NCI-H2107 (cell line): ENCODE measurements at places on chromosomes 3 and 15.

DNA sequence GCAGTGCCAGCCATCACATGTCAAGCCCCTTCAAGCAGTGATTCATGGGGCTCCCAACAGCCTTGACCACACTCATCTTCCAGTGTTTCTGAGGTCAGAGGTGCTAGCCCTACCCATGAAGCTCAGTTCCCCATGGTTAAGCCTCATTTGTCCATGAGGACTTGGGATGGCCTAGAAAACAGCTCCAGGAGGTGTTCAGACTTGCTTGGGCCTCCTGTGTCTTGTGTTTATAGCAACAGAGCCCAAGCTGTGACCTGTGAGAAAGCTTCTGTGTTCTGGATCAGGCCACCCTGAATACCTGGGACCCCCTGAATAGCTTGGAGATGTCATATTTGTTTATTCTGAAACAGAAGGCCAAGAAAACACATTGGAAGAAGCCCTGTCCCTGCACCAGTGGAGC is 36.7 kb downstream of the LARP6 start:
- no peak for DNase-seq

DNA sequence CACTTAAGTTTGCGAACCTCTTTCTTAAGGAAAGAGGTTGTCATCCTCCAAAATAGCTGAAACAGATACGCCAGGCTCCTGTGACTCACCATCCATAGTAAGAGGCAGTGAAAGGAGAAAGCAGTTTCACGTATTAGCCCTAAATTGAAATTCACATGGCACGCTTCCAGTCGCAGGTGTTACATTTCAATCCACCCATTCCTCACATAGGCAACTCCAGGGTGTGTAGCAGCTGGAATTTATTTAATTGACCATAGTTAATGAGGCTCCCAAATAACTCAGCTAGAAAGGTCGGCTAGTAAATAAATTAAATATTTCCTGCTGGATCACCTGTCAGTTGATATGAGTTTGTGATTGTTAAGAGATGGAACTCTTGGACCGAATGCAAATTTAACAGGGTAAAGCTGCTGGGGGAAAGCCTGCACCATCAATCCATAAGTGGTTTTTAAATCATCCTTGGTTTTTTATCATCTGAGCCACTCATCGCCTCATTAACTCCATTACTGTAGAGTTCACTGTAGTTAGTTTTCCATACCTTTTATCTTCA is 19.6 kb downstream of the NSUN3 start:
- DNase-seq, result peak; percentile 56

DNA sequence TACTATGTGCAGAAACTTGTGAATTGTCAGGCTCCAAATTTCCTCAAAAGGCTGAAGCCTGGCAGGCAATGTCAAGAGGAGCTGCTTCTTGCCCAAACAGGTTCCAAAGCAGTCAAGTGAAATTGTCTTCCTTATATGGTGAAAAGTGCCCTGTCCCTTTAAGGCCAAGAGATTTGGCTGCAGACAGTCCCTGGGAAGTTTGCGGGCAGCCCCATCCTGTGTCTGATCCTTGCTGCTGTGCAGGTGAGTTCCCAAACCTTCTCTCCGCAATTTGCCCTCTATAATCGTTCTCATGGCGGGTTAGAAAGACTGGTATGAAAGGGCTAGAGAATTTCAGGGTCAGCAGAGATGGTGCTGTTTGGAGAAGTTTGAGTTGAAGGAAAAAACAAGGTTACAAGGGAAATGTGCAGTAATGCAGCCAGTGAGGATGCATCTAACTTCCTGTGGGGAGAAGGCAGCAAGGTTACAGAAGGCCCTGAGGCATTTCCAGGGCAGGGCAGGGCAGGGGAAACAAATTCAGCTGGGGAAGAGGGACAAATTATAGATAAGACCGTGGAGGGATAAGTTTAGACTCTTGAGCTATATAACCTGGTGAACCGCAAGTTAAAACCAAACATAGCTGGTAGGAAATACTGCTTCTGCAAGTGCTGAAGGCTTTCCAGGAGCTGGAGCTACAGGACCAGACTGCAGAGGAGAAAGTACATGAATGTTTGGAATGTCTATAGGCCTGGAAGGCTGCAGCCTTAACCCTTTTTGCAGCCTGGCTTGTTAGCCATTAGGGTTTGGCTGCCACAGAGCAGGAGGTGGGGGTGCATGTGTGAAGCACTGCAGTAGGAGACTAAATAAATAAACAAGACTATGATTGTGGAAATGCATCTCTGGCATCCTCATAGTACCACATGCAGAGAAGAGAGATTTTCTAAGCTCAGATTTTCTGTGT is 256.2 kb upstream of the IL12A start:
- DNase-seq, result no peak

- DNase-seq, result no peak
Observed at GRCh38 chr3:71168880-71169411, 414.6 kb downstream of the FOXP1 start.

DNA sequence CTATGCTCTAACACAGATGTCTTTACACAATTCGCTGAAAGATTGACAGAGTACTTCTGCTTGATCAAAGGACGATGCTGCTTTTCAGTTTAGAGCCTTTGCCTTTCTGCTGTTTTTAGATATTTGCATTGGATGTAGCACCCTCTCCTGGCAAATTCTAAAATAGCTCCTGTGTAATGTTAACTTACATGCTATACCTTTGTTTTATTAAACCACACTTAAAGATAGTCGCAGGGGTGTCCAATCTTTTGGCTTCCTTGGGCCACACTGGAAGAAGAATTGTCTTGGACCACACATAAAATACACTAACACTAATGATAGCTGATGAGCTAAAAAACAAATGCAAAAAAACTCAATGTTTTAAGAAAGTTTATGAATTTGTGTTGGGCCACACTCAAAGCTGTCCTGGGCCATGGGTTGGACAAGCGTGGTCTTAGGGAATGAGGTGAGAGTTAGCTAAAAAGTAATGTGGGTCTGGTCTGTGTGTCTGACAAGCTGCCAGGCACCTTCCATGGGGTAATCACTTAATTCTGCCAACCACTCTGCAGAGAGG is 62.9 kb downstream of the ATG7 start:
- DNase-seq, result no peak

DNA sequence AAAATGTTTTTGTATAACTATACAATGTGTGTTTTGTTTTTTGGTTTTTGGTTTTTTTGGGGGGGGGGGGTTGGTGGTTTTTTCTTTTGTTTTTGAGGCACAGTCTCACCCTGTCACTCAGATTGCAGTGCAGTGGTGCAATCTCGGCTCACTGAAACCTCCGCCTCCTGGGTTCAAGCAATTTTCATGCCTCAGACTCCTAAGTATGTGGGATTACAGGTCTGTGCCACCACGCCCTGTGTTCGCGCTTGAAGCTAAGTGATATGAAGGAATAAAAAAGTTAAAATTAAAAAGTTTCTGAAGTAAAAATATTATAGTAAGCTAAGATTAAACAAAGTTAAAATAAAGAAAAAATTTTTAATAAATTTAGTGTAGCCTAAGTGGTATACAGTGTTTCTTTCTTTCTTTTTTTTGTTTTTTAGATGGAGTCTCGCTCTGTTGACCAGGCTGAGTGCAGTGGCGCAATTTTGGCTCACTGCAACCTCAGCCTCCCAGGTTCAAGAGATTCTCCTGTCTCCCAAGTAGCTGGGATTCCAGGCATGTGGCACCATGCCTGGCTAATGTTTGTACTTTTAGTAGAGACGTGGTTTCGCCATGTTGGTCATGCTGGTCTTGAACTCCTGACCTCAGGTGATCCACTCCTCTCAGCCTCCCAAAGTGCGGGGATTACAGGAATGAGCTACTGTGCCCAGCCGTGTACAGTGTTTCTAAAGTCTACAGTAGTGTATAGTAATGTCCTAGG is 53.9 kb upstream of the TEX55 start:
- no peak for DNase-seq

GRCh38 chr15:72793766-72794660 is 10.5 kb upstream of the ADPGK start:
- DNase-seq, result no peak

- DNase-seq, result no peak
Observed at GRCh38 chr3:7498715-7499114, 637.8 kb downstream of the GRM7 start.

- DNase-seq, result no peak
Observed at GRCh38 chr3:71733319-71733718, 8.1 kb upstream of the EIF4E3 start.

DNA sequence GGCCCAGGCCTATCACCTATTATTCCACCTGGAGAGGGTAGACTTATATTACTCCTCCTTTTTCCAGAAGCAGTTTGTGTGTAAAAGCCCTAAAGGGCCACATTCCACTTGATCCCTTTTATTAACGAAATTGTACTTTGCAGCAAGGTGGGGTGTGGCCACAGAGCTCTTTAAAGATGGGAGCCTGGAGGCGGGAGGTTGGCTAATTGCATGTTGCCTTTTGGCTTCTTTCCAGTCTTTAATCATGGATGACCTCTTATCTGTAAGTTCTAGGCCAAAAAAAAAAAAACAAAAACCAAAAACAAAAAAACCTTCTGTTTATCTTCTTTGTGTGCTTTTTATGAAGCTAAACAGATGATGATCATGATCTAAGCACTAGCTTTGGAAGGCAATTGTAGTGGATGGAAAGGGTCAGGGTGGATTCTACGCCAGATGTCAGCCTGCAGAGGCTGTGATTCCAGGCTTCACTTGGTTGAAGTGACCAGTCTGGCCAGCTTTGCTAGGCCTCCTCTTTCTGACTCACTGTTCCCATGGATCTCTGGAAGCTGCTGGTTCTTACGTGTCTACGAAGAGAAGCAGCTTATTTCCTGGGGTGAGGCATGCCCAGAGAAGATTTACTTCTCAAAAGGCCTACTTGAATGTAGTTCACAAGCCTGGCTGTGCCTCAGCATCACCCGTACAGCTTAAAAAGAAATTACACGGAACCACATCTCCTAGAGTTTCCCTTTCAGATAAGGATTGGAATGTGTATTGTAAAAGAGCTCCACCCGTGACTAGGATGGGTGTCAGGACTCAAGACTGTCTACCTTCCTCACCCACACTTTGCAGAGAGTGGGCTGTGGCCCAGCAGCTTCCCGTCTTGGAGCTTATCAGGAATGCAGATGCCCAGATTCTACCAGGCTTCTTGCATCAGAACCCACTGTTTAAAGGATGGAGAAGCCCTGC is 330.9 kb upstream of the C2CD4B start:
- DNase-seq, result no peak

GRCh38 chr3:138461896-138462295 is 27.5 kb downstream of the ESYT3 start:
- DNase-seq, result no peak

- no peak for DNase-seq
Observed at GRCh38 chr3:45042162-45042561, 16.1 kb downstream of the CLEC3B start.

GRCh38 chr15:79916502-79917132 is 19.8 kb upstream of the MTHFS start:
- no peak for DNase-seq

DNA sequence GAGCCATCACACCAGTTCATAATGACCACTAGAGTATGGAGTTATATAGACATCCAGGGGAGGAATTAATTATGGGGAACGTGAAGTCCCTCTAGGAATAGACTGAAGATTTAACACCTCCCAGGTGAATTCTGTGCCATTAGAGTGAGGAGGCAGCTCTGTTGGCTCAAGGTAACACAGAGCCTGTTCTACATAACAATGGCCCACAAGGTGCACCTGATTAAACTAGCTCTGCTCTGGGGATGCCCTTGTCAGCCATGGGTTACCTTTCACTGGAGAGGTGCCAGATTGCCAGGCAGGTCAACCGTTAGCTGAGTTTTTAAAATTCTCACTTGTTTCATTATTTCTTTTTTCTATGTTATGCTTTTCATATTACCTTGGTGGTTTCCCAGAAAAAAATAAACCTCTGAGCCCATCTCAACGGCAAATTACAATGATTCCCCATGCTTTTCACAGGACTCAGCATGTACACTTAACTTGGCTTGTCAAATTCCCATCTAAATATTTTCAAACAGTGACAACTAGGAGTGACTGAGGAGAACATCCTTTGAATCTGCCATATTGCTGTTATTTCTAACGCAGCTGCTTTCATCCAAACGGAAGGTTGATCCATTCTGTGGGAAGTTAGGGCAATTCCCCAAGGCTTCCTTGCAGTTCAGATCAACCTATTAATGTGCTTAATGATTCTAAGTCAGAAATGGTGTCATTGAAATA is 512.9 kb downstream of the MCTP2 start:
- DNase-seq, result no peak

DNA sequence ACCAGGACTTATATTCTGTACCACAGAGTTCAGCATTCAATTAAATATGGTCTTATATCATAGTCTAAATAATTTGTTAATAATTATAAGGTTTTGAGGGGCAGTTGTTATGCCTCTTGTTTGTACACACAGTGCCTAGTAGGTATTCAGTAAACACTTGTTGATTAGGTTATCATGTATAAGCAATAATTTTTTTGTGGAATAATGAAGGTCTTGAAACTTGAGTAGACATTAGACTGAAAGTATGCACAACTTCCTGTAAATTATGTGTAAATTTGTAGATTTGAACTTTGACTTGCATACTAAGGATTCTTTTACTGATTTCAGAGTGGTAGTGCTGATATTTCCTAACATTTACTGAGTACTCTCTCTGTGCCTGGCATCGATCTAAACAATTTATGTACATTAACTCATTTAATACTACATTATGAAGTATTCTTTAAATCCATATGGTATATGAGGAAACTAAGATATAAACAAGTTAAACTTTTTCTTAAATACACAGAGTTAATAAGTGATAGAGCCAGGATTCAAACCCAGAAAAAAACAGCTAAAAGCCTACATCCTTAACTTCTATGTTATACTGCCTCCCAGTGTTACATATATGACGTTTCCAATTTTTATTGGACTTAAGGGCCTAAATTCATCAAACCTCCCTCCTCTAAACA is 65.1 kb downstream of the GLCE start:
- DNase-seq, result no peak

GRCh38 chr15:57218826-57219576 is 157.3 kb upstream of the CGNL1 start:
- DNase-seq, result peak; percentile 51

DNA sequence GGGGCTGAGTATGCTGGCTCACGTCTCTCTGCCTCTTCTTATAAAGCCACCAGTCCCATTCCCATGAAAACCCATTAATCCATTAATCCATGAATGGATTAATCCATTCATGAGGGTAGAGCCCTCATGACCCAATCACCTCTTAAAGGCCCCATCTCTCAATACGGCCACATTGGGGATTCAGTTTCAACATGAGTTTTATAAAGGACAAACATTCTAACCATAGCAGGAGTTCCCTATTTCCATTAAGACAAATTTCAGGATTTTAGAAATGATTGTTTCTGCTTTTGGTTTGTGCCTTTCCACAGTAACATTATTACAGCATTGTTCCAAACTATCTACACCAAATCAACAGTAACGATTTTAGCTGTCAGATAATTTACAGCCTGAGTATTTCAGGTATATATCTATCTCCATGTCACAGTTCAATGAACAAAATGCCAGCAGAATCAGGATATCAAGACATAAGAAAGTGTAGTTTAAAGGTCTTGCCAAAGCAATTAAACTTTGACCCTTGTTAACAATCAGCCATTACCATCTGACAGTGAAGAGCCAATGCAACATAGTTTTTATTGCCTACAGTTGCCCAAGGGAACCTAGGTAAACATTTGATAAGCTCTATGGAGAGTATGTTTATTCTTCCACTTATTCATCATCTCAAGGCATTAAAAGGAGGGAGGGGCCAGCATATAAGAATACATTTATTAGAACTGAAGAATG is 3.8 kb downstream of the TSPAN3 start:
- no peak for DNase-seq

- DNase-seq, result no peak
Observed at GRCh38 chr3:121724130-121724529, 25.4 kb downstream of the GOLGB1 start.

- DNase-seq, result no peak
Observed at GRCh38 chr15:37125143-37125542, 24.8 kb upstream of the MEIS2 start.

GRCh38 chr15:43776101-43776717 is 557 bp downstream of the ELL3 start:
- DNase-seq, result peak; percentile 50
